ENCODE measurements at places on chromosomes 3 and 15.

DNA sequence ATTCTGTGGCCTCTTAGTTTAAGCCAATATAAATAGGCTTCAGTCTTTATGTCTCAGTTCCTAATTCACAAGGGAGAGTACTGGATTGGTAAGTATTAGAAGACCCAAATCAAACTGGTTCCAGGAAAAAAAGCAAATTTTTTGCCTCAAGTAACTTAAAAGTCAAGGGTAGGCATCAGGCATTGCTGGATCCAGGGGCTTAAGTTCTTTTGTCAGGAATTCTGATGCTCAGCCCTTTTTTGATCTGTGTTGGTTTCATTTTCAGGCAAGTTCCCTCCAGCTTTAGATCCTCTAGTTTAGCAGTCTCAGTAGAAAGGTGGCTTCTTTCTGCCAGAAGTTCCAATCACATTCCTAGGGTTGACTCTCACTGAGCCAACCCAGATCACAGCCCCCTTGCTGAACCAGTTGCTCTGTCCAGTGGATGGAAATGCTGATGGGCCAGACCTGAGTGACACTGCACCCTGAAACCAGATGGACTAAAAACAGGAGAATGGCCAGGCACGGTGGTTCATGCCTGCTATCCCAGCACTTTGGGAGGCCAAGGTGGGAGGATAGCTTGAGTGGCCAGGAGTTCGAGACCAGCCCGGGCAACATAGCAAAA, 253.5 kb downstream of the SHQ1 start:
- no peak for DNase-seq

- DNase-seq = no peak
Observed at GRCh38 chr3:22089284-22089683, 338.3 kb upstream of the ZNF385D start.

- no peak for DNase-seq
Observed at GRCh38 chr15:73190189-73190601, 137.9 kb downstream of the NEO1 start.

DNA sequence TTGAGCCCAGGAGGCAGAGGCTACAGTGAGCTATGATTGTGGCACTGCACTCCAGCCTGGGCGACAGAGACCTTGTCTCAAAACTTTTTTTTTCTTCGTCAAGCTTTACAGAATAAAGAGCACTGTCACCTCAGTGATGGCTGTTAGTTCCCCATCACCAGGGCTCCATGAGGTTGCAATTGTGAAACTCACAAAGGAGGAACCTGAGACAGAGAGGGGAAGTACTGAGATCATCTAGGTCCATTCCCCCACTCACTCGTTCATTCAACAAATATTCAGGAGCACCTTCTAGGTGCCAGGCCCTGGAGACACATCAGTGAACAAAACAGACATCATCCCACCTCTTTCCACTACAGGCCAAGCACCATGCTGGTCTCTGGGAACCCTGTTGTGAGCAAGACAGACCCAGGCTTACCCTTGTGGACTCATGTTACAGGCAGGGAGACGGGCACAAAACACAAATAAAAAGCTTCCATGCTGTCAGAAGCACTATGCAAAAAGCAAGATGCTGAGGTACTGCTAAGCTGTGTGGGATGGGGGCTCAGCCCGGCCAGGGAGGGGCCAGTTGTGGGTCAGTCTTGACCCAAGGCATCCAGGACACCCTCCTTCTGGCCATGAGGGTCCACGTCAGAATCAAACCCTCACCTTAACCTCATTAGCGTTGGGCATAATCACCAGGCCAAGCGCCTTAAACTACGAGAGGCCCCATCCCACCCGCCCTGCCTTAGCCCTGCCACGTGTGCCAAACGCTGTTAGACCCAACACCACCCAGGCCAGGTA, 2.1 kb upstream of the RHO start:
- DNase-seq = no peak

DNA sequence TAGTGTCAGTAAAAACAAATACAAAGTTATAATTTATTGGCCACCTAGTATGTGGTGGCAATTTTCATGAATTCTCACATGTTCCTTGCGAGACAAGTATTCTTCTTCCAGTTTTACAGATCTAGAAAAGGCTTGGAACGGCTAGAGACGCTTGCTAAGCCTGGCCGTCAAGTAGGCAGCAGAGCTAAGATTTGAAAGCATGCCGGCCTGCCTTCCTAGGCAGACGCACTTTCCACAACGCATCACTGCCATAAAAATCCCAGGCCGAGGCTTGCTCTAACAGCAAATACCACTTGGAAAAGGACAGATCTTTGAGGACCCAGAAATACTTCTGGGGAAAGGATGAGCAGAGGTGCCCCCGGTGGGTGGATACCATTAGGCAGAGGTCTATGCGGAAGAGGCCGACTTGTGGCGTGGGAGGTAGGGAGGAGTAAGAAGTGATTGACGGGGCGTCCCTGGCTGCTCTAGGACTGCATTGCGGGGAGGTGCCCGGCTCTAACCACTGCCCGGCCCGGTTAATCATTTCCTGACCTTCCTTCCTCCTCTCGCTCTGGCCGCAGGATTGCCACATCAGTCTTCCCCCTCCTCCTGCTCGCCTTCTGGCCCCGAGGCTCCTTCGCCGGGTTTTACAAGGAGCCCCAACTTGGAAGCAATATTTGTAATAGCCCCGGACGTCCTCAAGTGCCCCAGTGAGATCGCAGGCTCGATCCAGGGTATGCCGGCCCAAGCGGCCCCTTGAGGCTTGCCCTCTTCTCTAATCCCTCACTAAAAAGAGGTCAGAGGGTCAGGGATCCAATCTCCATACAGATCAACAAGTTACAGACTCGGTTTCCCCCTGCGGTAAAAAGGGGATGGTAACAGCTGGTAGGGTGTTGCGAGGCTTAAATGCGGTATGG, 1.3 kb upstream of the USP3 start:
- peak; percentile 42 for DNase-seq

GRCh38 chr15:65631503-65631902, 9.8 kb downstream of the SLC24A1 start:
- no peak for DNase-seq

GRCh38 chr15:65286069-65286703, 497 bp downstream of the PARP16 start:
- no peak for DNase-seq

DNA sequence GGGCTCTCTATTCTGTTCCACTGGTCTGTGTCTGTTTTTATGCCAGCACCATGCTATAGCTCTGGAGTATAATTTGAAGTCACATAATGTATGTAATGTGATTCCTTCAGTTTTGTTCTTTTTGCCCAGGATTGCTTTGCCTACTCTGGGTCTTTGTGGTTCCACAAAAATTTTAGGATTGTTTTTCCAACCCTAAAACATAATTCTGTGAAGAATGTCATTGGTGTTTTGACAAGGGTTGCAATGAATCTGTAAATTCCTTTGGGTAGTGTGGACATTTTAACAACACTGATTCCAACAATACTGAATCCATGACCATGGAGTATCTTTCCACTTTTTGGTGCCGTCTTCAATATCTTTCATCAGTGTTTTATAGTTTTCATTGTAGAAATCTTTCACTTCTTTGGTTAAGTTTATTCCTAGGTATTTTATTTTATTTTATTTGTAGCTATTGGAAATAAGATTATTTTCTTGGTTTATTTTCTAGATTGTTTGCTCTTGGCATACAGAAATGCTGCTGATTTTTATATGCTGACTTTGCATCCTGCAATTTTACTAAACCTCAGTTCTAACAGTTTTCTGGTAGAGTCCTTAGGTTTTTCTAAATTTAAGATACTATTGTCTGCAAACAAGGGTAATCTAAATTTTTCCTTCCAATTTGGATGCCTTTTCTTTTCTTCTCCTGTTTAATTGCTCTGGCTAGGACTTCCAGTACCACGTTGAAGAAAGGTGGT, 29.7 kb downstream of the TJP1 start:
- DNase-seq = no peak

GRCh38 chr3:29494305-29495036, 213.6 kb downstream of the RBMS3 start:
- DNase-seq = no peak

DNA sequence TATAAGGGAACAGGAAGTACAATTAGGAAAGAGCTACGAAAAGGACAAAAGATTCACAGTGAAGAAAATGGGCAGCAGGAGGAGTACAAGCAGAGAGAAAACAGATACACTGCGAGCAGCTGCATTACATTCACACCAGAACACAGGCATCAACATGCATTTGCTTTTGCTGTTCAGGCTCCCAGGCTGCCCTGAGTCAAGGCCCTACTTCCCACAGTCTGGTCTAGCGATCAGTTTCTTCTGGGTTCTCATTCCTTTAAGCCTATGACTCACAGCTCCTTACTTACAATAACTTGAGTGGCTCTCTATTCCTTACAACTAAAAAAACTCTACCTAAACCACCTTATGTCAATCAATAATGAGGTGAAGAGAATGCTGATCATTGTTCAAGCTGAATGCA, 24.5 kb upstream of the ZNF445 start:
- DNase-seq = no peak

DNA sequence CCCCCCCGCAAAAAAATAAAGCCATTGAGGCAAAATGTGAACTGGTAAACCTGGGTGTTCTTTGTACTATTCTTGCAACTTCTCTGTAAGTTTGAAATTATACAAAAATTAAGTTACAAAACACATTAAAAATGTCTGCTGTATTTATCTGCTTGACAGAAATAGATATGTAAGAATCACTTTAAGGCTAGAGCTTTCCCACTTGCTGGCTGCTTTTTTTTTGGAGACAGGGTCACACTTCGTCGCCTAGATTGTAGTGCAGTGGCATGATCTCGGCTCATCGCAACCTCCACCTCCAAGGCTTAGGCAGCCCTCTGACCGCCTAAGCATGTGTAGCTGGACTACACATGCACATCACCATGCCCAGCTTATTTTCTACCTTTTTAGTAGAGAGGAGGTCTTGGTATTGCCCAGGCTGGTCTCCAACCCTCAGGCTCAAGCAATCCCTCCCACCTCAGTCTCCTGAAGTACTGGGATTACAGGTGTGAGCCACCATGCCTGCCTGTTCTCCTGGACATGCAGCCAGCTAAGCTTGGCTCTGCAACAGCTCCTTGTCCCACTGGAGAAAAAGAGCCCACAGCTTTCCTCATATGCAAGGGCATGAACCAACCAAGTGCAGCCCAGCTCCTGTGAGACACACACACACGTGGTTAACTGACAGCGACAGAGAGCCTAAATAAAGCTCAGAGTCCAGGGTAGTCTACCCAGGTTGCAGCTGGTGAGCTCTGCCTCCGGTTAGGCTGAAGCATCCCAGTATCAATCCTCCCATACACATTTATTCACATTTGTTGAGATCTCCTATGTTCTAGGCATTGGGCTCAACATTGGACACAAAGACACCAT, 4.5 kb downstream of the RPS17 start:
- no peak for DNase-seq

GRCh38 chr15:53115563-53115962, 325.4 kb upstream of the ONECUT1 start:
- no peak for DNase-seq

DNA sequence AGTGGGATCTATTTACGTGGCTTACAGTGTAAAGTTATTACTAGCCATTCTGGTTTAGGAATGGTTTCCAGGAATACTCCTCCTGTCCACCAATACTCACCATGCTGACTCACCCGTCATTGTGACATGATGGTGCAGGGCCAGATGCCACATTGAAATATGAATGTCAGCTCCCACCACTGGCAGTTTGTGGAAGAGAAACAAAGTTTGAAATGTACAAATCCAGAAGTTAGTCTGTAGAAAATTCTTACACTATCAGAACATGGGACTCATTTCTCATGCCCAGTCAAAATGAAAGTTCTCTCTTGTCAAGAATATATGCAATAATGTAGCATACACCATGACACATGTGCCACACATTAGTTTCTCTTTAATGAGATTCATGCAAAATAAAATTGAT, 14.4 kb upstream of the TSPAN3 start:
- DNase-seq = no peak

GRCh38 chr3:79306934-79307570, 460.7 kb downstream of the ROBO1 start:
- no peak for DNase-seq

- no peak for DNase-seq
Observed at GRCh38 chr3:165464736-165465135, 268.6 kb upstream of the SLITRK3 start.

DNA sequence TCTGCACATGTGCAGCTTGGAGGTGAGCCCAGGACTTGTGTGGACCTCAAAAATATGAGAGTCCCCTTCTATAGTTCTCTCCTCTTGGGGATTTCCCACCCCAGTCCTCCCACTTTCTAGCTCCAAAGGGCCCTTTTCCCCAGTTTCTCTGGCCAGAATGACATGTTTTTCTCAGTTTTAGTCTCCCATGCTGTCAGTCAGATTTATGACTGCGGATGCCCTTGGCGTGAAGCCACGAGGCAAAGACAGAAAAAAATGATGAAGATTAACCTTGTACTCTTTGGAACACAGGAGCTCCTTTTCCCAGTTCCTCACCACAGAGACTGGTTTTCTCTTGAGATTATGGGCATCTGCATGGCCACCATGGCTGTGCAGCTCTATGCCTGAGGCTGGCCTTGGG, 72.0 kb upstream of the TTBK2 start:
- DNase-seq = no peak

GRCh38 chr3:149586871-149587270, 71.0 kb downstream of the WWTR1 start:
- DNase-seq = no peak

GRCh38 chr15:94587113-94587512, 355.8 kb downstream of the MCTP2 start:
- DNase-seq = no peak

DNA sequence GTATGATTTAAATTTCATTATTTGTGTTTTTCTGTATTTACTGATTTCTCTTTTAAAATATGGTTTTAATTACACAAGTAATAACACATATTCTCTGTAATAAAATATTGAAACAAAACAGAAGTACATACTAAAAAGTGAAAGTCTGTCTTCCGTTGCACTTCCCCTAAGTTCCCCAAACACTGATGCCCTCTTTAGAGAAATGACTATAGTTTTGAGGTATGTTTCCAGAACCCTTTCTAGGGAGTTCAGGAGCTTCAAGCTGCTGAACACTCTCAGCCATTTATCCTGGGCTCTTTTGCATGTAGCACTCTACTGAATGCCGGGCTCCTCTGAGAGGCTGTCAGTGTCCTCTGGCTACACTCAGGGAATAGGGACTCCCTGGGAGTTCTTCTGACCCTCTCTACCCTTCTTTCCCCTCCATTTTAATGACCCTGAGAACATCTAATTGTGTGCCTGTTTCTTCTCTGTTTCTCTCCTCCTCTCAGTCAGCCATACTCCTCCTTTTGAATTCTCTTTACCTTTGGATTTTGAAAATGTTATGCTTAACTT, 60.4 kb upstream of the KCNAB1 start:
- no peak for DNase-seq

GRCh38 chr3:25594007-25594502, 70.7 kb downstream of the TOP2B start:
- DNase-seq = no peak

- no peak for DNase-seq
Observed at GRCh38 chr3:9399746-9400145, 2.3 kb downstream of the SETD5 start.
